Natural killer cell (primary cell): ENCODE measurements at places on chromosomes 5 and 9. TPM values are rescaled to one million over a fixed set of nuclear protein-coding genes. Genes with fewer than 3 reads are reported as not detected.

Gene TMED7
- 48.8 TPM for total RNA-seq

Gene MLANA
- total RNA-seq, result not detected

Gene LCN12
- 9.2 TPM for total RNA-seq

Gene SLC6A7
- not detected for total RNA-seq
